ENCODE measurements at places on chromosomes 4 and X. TPM values are rescaled to one million over a fixed set of nuclear protein-coding genes. Genes with fewer than 3 reads are reported as not detected.
A peak's percentile ranks its signal among the peaks of the same experiment; 100 is the strongest.

HMGN5 gene
- 4.6 TPM for total RNA-seq

SLIT2 gene
- total RNA-seq, result 15.7 TPM

SPANXD gene
- total RNA-seq, result not detected

USP17L29 gene
- total RNA-seq, result not detected

WDFY3 gene
- 119 TPM for total RNA-seq

RAB33A gene
- total RNA-seq, result 1.6 TPM

C4orf54 gene
- total RNA-seq, result not detected

TMEM156 gene
- total RNA-seq, result 7.5 TPM

MAGEA9B gene
- total RNA-seq, result not detected

FDCSP gene
- 13.4 TPM for total RNA-seq

XAGE1B gene
- total RNA-seq, result not detected

DNA sequence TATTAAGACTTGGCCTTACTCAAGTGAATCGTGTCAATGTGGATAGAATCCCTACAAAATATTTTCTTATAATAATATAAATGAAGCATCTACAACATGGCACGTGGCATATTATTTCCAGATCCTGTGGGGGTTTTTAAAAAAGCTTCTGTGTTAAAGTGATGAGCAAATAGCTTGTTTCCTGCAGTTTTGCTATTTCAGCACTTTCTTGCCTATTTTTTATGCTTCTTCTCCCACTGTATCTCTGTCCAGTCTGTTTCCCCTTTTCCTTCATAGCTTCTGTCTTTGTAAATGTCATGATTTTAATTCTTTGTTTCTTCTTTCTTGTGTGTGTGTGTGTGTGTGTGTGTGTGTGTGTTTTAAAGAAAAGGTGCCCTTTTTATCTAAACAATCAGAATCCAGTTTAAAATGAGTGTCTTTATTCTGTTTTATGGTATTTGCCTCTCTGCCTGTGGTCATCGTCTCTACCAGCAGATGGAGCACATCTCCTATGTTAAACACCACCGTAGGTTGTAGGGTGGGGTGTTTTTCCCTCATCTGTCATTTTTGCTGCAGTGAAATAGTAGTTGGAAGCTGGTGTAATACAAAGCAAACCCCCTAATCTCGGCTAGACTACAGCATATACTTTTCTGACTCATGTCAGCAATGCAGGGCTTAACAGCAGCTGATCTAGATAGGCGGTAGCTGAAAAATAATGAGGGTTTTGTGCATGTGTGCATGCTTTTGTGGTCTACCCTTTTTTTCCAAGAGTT lies 33.1 kb downstream of the FTHL17 start:
- no peak for DNase-seq

DNA sequence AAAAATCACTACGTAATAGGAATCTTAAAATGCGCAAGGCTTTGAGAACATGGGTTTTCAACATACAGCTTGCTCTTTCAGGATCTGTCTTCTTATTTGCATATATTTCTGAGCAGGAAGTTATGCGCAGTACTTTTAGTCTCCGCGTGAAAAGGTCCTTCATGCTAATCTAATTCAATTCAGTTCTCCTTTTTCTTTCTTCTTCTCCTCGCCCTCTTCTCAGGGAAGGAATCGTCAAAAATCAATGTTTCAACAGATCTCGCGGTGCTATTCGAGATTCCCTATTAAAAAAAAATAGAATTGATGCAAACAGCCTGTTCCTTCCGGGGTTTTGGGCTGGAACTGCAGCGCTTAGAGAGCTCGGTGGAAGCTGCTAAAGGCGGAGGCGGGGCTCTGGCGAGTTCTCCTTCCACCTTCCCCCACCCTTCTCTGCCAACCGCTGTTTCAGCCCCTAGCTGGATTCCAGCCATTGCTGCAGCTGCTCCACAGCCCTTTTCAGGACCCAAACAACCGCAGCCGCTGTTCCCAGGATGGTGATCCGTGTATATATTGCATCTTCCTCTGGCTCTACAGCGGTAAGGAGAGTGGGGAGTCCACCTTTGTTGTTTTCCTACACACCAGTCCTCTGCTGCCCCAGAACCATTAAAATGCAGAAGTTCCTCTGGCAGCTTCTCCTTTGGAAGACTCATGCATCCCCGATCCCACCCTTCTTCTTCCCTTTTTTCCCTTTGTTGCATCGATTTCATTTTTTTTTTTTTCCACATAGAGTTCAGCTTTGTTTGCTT lies at the start of the genes HMGN5 and SH3BGRL:
TSS of gene HMGN5 (minus strand) at position 243 of the 785 bp plus-strand sequence. CDS start 80,364 bp downstream, outside the sequence.
TSS of gene SH3BGRL (plus strand) at position 432 of the 785 bp plus-strand sequence. CDS start at position 531, 99 bp downstream.
- DNase-seq, result peak; percentile 70

DNA sequence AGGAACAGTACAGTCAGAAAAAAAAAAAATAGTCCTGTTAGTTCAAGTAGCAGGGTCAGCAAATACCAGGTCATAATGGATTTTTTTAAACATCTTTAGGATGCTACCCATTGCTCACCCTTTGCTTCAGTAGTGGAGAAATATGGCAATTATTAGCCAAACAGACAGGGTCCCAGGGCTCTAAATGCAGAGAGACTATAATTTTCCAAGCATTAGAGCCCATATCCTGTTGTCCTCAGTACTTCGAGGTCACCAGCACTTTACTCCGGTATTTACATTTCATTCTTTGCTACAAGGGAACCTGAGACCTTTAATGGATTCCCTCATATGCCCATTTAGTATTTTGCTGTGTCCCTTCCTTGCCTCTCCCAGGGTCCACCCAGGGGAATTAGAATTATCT lies 1562.9 kb upstream of the TENM3 start:
- DNase-seq, result no peak

DNA sequence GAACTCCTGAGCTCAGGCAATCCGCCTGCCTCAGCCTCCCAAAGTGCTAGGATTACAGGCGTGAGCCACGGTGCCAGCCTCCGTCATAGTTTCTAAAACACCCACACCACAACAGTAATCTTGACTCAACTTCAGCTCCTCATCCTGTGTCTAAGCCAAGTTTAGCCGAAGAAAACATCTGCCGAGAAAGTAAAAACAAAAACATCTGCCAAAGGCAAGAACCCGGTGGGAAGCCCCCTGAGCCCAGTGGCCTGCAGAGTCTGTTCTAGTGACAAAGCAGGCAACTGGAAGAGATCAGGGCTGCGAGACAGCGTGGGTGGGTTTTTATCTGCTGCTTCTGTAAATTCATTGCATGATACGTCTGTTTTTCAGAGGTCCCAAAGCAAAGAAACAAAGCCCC lies 26.6 kb upstream of the CD99 start:
- DNase-seq, result no peak

GRCh38 chr4:56389558-56389957 lies 2.3 kb upstream of the AASDH start:
- no peak for DNase-seq

GRCh38 chr4:174317531-174317930 lies 33.8 kb downstream of the CEP44 start:
- no peak for DNase-seq

DNA sequence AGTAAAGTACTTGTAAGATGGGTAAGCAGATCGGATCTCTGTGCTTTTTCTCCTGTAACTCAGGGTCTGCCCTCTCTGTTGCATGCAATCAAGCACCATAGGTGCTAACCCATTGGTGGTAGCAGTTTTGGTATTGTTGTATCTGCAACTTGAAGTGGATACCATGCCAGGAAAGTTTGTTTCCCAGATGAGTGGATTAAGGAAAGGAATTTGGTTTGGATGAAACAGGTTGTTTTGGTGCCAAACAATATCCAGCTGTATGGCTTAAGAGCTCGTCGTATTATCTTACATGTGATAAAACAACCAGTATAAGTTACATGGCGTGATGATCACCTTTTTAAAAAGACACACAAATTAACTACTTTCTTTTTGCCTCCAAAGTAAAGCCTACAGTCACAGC lies 280.9 kb upstream of the TENM3 start:
- DNase-seq, result no peak

- no peak for DNase-seq
These were observed 56.1 kb downstream of the TSPAN5 start for GRCh38 chr4:98602270-98602669.

DNA sequence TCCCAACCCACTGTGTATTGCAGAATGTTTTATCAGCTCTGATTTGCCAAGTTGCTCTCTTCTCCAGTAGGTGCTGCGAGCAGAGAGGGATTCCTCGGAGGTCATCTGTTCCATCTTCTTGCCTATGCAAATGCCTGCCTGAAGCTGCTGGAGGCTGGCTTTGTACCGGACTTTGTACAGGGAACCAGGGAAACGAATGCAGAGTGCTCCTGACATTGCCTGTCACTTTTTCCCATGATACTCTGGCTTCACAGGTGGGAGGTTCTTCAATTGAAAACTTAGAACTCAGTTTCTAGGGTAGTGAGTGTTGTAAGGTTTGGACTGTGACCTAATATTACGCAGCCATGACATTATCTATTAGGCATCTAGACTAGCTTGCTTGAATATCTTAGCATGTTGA lies 24.9 kb downstream of the AR start:
- DNase-seq, result no peak

DNA sequence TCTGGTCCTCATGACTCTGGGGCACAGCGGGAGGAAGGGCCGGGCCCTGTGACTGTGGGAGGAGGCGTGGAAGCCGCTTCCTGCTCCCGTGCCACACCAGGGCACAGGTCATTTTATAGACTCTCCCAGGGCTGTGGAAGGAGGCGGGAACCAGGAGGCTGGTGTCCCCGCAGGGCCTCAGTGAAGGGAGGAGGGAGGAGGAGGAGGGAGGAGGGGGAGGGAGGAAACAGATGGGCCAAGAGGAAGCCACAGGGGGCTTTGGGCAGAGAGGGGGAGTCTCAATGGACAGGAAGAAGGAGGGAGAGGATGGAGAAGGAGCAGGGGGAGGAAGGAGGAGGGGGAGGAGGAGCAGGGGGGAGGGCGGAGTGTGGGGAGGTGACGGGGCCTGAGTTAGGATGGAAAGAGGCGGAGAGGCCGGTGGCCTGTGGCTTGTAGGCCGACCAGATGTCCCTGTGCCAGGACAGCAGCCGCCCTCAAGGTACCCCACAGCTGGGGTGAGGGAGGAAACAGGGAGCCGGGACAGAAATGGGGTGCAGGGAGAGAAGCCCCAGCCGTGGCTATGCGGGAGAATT lies 6.2 kb upstream of the PLCXD1 start:
- no peak for DNase-seq

GRCh38 chr4:89737888-89738287 lies 99.1 kb downstream of the SNCA start:
- DNase-seq, result no peak

GRCh38 chr4:143372093-143372915 lies 35.6 kb downstream of the GAB1 start:
- DNase-seq, result no peak

- DNase-seq, result no peak
These were observed 167.5 kb downstream of the CDS1 start for GRCh38 chr4:84750260-84750959.

DNA sequence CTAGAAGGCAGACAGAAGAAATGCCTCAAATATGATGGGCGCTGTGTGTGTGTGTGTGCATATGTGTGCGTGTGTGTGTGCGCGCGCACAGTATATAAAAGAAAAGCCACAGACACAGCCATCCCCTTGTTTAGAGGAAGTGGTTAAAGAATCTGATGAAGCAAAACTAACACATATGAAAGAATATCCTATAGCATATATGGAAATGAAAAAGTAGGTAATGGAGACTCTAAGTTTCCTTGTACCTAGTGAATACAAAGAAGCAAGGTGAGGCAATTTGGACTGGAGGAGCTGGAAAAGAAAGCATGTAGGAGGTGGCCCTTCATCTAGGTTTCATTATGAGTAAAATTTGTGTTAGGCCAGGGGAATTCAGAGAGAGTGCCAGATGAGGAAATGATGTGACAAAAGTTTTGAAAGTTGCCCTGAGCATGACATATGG lies 58.6 kb upstream of the MCF2 start:
- no peak for DNase-seq

DNA sequence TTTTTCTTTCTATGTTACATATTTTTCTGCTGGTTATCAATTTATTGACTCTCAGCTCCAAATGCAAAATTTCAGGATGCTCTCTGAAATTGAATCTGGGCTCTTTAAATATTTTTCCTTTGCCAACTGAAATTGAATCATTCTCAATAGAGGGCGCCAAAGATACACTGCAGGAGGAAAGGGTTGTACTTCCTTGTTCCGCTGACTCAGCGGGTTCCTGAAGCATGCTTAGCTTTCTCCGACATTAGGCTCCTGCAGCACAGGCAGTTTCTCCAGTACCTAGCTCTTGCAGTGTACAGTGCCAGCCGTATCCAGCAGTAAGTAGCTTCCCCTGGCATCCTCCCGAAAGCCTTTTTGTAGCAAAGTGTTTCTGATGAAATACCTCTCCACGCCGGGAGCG lies 28.8 kb upstream of the CFAP47 start:
- no peak for DNase-seq

DNA sequence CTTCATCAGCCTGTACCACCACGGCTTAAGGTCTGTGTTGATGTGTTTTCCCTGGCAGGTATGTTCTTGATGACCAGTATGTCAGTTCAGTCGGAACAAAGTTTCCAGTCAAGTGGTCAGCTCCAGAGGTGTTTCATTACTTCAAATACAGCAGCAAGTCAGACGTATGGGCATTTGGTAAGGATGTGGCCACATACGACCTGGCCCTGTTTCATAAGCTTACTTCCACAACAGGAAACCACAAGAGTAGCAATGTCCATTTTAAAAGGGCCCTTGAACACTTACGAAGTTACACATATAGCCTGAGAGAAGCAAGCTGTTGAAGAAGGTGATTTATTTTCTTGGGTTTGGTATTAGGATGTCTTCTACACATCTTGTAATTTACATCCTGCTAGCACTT lies 46.1 kb downstream of the BMX start:
- DNase-seq, result no peak

DNA sequence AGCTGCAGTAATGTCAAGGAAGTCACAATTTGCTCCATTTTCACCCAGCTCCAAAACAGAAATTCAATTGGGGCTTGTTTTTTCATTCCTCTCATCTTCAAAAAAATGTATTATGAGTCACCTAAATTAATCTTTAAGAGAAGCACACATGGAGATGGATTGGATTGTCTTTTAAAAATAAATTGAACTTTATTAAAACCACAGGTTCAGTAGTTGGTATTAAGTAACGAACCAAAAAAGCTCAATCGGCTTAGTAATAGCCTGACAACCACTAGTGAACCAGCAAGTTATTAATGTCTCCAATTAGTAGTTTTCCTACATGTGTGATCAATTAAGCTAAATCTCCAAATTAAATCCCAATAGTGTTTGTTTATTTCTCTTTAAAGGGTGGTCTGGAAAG lies 283.5 kb upstream of the GIMD1 start:
- DNase-seq, result no peak

GRCh38 chr4:105858466-105859040 lies 36.7 kb upstream of the NPNT start:
- DNase-seq, result no peak

GRCh38 chr4:108166441-108167315 lies 2.1 kb downstream of the LEF1 start:
- DNase-seq, result no peak

DNA sequence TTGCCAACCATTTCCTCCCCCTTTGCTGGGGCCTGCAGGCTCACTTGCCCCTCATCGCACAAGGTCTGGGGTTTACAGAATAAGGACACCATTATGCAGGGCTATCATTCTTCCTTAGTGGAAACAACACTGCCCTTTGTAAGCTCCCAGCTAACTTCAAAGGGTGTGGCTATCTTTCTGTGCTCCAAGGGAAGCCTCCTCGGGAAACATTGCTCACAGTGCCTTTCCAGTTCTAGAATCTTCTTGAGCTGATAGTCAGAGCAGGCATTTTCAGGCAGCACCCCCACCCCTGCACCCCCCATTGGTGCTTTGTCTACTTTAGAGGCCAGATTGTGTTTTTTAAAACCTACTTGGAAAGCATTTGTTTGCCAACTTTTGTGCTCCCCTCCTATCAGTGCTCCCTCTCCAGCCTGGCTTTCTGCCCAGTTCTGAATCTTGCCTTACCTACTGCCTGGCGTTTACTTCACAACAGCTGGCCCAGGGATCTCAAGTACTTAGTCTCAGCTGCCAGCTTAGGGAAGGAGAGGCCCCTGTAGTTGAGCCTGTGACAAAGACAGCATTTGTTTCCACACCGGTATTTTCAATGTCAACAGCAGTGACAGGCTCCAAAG lies 53.5 kb downstream of the PLAC1 start:
- no peak for DNase-seq

All from breast epithelium (tissue), 4 donors.